ENCODE measurements at places on chromosomes 7 and 10.

- DNase-seq = no peak
Observed at GRCh38 chr7:113320419-113320818, 202.1 kb upstream of the SMIM30 start.

DNA sequence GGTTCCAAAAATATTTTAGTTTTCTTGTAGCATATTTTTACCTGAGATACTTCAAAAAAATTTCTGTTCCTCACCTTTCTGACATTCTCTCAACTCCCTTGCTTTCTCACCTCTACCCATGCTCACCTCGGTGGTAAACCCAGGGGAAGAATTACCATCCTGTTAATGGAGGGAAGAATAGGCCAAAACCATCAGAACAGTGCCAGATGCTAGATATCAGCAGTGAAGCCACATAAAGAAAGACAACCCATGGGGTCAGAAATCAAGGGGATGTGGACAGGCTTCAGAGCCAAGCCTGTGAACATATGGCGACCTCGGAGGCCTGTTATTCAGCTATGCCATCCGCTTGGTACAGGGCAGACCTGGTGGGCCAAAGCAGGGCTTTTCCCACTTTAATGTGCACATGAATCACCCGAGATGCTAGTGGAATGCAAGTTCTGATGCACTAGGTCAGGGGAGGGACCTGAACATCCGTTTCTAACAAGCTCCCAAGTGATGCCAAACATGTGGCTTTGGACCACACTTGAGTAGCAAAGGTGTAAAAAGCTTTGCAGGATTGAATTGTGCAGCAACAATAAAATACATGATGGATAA, 125.5 kb downstream of the NPY start:
- DNase-seq = no peak

DNA sequence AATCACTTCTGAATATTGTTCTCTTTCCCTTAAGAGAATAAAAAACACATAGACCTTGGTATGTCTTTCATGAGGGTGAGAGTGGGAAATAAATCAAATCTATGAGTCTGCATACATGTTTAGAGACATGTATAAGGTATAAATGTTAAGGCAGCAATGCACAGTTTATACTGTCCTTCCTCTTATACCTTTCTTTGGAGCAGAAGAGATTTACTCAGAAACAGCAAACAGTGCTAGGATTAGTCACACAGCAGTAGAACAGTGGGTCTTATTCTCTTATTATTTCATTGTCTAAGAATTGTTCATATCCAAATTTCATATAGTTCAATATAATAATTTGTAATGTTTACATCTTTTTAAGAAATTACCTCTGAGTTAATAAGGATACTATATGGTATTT, 126.7 kb upstream of the TMEM196 start:
- no peak for DNase-seq

GRCh38 chr7:5139998-5140397, 50.0 kb upstream of the WIPI2 start:
- no peak for DNase-seq

DNA sequence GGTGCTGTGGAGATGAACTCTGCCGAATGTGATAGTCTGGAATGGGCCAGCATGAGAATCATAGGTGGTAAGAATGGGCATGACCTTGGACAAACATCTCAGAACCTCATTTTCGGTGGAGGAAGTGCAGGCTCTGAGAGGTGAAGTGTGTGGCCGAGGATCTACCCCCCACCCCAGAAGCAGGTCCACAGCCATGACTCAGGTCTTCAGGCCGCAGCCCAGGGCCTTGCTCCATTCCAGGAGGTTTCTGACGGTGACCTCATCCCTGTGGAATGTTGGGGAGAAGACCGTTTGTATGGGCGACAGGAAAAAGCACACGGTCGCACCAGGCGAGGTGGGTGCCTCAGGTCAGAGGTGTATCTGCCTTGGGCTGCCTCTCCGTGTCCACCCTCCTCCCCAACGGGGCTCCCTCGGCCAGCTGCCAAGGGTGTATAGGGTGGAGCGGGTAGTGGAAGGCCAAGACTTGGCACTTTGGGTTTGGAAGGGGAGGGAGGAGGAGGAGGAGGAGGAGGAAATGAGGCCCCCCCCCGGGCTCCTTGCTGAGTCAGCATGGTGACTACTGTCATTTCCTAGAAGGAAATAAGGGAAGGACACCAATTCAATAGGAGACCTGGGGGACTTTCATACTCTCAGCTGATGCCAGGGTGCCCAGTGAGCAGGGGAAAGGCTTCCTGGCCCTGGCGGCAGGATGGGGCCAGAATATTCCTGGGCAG, 168.0 kb upstream of the RHEB start:
- DNase-seq = peak; percentile 44

DNA sequence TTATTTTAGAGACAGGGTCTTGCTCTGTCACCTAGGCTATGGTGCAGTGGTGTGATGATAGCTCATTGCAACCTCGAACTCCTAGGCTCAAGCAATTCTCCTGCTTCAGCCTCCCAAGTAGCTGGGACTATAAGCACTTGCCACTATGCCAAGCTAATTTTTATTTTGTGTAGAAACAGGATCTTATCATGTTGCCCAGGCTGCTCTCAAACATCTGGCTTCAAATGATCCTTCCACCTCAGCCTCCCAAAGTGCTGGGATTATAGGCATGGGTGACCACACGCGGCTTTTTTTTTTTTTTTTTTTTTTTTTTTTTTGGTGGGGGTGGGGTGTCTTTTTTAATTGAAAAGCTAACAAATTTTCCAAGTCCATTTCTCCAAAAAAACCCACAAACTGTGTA, 18.4 kb downstream of the HPS6 start:
- DNase-seq = no peak

- no peak for DNase-seq
Observed at GRCh38 chr7:42671627-42672026, 240.2 kb downstream of the C7orf25 start.

- no peak for DNase-seq
Observed at GRCh38 chr10:54434782-54435181, 366.2 kb downstream of the PCDH15 start.

DNA sequence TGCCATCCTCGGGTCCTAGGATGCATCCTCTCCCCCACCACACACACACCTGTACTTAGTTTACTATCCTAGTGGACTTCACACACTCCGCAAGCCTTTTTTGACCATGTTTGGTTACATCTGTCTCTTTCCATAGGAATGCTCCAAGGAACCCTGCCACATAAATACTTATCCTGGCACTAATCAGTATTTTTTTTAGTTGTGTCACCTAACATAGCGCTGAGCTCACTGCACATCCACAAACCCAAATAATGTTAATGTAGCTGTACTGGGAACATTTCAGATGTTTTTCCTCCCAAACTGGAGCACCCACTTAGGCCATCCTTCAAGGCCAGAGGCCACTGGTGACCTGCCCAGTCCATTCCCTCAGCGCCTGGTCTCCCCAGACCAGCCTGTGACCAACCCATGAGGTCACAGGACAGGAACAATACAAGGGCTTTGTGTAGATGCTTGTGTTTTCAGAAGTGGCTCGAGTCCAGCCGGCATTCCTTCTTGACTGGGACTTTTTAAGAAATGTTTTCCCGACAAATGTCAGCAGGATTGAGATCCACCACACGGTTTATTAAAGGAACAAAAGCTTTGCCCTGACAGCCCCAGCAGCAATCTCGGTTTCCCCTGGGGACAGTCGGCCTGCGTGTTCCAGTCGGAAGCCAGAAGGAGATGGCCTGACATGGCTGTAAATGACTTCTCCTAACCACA, 181.4 kb downstream of the JCAD start:
- no peak for DNase-seq

DNA sequence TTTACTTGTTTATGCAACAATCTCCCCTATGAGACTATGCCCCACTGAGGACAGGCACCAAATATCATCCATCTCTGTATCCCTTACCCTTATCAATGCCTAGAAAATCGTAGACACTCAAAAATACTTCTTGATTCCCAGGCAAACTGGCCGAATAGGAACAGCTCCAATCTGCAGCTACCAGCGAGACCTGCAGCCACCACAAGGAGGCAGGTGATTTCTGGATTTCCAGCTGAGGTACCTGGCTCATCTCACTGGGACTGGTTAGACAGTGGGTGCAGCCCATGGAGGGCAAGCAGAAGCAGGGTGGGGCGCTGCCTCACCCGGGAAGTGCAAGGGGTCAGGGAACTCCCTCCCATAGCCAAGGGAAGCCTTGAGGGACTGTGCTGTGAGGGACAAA, 10.8 kb upstream of the PPP1R3C start:
- DNase-seq = no peak

DNA sequence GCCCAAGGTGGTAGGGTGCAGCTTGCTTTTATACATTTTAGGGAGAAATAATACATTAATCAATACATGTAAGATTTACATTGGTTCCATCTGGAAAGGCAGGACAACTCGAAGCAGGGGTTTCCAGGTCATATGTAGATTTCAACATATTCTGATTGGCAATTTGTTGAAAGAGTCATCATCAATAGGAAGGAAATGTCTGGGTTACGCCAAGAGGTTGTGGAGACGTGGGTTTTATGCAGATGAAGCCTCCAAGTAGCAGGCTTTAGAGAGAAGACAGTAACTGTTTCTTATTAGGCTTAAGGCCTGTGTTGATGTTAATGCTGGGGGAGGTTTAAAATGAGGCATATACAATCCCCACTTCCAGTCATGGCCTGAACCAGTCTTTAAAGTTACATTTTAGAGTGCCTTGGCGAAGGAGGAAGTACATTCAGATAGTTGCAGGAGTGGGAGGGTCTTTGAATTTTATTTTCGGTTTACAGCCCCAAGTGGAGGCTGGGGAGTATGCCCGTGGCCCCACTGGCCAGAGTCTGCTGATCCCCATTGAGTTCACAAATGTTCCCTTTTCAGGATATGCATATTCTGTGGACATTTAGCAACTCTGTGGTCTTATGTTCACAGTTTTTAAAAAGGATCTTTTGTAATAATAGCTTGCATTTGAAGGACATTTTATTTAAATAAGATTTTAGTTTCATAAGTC, 166.0 kb upstream of the GDF10 start:
- no peak for DNase-seq

GRCh38 chr10:106504536-106504935, 660.0 kb downstream of the SORCS1 start:
- no peak for DNase-seq

GRCh38 chr7:133207687-133208086, 45.2 kb upstream of the EXOC4 start:
- no peak for DNase-seq

DNA sequence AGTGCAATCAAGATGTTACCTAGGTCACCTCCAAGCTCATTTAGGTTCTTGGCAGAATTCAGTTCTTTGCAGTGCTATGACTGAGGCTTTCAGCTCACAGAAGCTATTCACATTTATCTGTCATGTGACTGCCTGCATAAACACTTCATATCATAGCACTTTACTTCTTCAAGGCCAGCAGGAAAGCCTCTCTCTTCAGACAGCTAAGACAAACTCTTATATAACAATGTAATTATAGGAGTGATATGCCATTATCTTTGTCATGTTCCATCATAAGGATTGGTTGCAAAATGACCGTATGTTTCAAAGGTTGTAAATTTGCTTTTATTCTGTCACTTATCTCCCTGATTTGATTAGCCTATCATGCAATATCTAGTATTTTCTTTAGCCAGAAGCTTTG, 78.8 kb upstream of the TMEM196 start:
- no peak for DNase-seq

GRCh38 chr10:18699849-18700840, 40.9 kb downstream of the ARL5B start:
- DNase-seq = no peak

DNA sequence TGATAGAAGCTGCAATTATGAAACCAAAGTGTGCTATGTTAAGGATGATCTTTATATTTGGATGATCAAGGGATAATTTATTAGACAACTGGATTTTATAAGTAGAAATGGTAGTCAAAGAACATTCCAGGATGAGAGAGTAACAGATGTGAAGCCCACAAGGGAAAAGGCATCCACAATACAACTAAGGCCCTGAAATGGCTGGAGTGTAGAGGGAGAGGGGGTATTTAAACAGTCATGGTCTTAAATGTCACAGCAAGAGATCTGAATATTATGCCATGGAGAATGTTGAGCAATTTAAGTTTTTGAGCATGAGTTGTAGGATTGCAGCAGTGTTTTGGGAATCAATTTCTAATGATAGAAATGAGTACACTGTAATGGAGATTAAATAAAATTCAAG, 282.3 kb upstream of the DKK1 start:
- no peak for DNase-seq

- no peak for DNase-seq
Observed at GRCh38 chr7:94244760-94245159, 149.9 kb upstream of the COL1A2 start.

DNA sequence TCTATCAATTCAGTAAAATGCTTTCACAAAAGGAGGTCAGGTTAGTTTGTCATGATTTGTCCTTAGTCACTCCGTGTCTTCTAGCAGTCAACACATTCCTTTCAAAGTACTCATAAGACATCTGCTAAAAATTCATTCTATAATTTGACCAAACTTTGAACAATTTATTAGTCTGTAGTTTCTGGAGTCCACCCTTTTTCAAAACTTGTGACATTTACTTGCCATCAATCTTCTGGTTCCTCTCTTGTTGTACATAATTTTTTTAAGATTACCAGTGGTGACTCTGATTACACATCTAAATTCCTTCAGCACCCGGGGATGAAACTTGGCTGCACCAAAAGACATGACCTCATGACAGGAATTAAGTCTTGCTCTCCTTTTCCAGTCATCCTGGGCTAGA, 130.1 kb downstream of the NEBL start:
- no peak for DNase-seq

GRCh38 chr10:92760609-92761008, 70.9 kb downstream of the HHEX start:
- DNase-seq = no peak

- DNase-seq = no peak
Observed at GRCh38 chr10:15325944-15326284, 45.2 kb downstream of the FAM171A1 start.

DNA sequence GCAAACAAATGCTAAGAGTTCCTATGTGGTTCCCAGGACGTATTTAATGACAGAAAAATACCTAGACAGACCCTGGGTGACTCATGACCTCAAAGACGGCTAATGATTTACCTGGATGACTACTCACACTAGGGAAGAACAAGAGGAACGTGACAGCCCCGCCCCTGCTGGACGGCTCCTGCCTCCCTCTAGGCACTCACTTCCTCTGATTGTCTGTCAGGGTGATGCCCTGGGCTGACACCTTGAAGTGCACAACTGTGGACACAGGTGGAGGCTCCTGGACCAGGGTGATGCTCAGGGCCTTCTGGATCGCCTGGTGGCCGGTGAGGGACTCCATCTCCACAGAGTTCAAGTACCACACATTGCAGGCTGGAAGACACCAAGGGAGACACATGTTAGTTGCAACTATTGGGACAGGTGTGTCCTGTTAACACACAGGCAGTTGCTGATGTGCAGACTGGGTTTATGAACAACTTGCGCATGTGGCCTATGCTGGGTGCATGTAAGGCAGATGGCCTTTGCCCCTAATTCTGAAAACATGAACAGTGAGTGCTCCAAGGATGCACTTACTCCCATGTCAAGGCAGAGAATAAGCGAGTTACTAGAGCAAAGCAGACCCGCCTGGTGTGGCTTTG, 298.3 kb downstream of the TNS3 start:
- DNase-seq = no peak

DNA sequence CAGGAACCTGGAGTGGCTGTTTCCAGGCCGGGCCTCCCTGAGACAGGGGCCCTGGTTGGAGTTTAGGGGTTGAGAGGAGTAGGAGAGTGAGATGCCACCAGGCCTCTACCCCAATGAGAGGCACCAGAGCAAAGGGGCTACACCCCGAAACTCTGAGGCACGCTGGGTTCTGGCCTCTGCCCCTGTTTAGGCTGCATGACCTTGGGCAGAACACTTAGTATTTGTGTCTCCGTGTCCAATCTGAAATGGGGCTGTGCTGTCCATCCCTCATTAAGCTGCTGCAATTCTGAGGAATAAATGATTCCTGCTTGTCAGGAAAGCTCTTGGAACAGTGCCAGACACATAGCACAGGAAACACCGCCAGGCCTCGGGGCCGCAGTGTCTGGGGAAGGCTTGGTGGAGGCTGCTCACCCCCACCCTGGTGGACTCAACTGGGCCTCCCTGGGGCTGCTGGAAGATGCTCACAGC, 40.5 kb upstream of the SAMD8 start:
- DNase-seq = no peak

All from omental fat pad (tissue), 4 donors.